ENCODE measurements at places on chromosomes 12 and 14.
A peak's percentile ranks its signal among the peaks of the same experiment; 100 is the strongest.

DNA sequence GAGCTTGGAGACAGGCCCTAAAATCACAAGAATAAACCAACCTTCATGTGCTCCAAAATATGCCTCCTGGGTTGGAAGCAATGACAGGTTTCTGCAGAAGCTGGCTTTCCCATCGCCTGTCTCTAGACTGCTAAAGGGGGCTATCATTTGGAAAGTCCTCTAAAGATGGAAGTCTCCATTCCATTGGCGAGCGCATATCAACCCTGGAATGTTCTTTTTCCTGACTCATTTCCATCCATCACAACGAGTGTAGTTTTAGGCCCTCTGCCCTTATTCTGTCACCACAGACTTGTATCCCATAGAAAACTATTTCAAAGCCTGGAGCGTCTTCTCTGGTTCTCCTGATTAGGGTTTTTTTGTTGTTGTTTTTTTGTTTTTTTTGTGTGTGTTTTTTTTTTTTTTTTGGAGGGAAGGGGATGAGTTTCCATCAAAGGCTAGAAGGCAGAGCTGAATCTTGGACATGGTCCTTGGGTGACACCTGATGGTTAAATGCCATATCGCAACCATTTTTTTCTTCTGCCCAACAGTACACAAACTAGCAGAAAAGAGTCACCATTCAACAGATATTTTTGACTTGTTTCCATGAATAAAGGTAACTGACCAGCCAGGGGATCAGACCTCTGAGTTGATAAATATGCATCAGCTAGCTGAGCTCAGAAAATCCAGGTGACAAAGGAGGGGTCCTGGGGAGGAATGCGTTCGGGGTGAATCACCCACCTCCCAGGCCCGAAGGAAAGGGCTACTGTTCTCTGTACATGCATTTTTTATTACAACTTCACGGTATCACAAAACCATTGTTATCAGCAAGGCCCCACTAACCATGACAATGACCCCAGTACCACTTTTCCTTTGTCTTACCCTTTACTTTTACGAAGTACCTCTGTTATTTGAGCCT lies 40.5 kb downstream of the KCNA5 start:
- no peak for DNase-seq

- DNase-seq: no peak
Observed at GRCh38 chr12:96605684-96606083, 116.3 kb downstream of the CFAP54 start.

GRCh38 chr14:88791629-88792472 lies 902 bp downstream of the EML5 start:
- peak; percentile 73 for DNase-seq

- no peak for DNase-seq
Observed at GRCh38 chr12:49277466-49277865, 12.6 kb downstream of the TUBA1C start.

DNA sequence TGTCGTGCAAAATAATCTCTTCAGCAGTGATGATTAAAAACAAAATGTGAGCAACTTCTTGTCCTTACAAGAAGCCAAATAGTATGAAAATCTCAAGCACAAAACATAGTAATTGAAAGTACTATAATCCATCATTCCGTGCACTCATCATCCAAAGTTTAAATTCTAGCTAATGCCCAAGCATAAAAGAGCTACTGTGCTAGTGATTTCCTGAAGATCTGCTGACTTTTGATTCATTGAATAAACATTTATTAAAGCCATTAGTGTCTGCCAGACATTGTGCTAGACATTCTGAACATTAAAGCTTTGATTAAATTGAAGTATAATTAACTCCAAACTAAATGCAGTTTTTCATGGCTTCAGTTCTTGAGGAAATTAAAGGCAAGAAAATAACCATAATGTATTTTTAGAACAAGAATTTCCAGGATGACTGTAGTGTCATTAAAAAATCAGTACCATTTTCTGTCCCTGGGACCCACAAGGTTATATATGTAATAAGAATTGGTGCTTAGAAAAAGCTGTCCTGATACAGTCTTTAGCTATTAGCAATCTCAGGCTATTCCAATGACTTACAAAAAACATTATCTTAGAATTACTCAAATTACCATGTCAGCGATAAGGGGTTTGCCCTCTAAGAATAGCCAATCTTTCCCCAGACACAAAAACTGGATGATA lies 71.7 kb downstream of the CMAS start:
- no peak for DNase-seq

DNA sequence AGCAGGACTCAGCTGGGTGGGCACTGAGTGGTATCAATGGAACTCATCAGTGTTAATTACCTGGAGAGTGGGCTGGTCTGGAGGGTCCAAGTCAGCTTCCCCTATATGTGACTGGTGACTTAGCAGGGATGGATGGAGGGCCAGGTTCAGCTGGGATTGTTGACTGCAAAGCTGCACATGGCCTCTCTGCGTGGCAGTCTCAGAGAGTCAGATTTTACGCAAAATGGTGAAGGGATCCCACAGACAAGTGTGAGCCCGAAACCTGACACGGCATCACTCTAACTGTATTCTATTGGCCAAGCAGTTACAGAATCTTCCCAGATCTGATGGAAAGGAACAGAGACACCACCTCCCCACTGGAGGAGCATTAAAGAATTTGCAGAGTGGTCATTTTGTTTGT lies 716.0 kb upstream of the TBX3 start:
- no peak for DNase-seq

- DNase-seq: peak; percentile 74
Observed at GRCh38 chr12:116708826-116709756, 28.8 kb downstream of the SPRING1 start.

GRCh38 chr14:54221432-54221803 lies 175.4 kb upstream of the CDKN3 start:
- DNase-seq: no peak

GRCh38 chr12:21989819-21990412 lies 48.7 kb upstream of the ABCC9 start:
- DNase-seq: peak; percentile 6

GRCh38 chr14:61561657-61562276 lies 133.5 kb upstream of the HIF1A start:
- no peak for DNase-seq

GRCh38 chr12:18221726-18222125 lies 39.6 kb upstream of the PIK3C2G start:
- no peak for DNase-seq

- no peak for DNase-seq
Observed at GRCh38 chr14:54686219-54686870, 119.4 kb downstream of the SAMD4A start.

DNA sequence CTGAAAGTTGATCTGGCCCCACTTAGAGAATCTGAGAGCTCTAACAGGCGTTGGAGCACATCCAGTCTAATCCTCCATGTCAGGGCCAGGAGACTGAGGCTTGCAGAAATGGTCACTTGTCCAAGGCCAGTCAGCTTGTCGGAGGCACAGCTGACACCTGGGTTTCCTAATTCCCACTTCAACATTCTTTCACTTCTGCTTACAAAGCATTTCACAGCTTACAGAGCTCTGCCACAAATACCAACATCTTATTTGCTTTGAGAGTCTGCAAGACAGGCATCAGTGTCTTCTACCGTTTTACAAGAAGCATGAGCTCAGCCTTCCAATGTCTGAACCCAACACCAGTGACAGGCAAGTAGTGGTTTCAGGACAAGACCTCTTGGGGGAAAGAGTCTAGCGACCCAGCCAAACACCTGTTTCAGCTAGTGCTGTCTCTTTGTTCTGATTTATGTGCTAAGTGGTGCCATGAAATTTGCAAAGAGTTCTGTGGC lies 31.8 kb downstream of the ISCA2 start:
- DNase-seq: no peak

DNA sequence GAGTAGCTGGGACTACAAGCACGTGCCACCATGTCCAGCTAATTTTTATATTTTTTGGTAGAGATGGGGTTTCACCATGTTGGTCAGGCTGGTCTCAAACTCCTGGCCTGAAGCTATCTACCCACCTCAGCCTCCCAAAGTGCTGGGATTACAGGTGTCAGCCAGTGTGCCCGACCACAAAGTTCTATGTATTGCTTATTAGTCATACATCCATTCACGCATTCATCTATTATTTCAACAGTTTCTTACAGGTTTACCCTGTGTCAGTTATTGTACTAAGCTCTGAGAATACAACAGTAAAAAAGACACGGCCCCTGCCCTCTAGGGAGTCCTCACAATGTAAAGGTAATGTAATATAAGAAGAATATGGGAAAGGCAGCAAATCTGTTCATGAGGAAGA lies 188.9 kb upstream of the BTG1 start:
- DNase-seq: no peak

DNA sequence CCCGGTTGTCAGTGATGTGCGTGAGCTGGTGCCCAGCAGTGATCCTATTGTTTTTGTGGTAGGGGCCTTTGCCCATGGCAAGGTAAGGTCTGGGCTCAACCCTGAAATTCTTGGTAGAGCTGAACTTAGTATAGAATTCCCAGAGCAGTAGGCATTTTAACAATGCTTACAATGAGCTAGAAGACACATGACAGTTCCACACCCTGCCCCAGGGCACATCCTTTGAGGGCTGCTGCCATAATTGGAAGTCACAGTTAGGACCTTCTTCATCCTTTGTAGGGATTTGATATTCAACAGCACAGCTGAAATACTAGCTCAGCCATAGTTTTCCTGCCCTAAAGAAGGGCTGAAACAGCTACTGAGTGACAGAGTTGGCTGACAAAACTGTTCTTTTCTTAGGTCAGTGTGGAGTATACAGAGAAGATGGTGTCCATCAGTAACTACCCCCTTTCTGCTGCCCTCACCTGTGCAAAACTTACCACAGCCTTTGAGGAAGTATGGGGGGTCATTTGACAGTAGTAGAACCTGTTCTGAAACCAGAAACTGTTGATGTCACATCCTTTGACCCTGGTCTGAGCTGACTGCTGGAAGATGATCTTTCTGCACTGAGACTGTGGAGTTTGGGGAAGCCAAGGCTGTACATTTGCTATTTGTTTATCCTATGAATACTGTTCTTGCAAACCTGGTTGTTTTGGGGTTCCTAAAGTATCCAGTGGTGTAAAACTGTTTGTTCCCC lies 4.8 kb downstream of the EMG1 start:
- no peak for DNase-seq

GRCh38 chr12:65646127-65646643 lies 178.1 kb upstream of the HMGA2 start:
- no peak for DNase-seq

DNA sequence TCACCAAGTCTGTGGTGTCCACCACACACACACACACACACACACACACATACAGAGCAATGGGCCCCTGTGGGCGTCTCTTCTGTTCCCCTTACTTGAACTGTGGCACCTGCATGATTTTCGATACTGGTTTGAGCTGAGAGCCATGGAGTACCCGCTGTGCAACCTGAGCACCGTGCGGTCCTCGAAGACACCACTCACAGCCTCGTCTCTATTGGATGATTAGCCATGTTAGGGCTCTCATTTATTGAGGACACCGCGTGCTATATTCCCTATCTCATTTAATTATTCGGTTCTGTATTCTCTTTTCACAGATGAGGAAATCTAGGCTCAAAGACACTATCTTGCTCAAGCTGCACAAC lies 623 bp upstream of the C14orf132 start:
- peak; percentile 70 for DNase-seq

- no peak for DNase-seq
Observed at GRCh38 chr14:96160913-96161310, 43.7 kb upstream of the BDKRB2 start.

GRCh38 chr14:60085085-60085484 lies 6.6 kb upstream of the PCNX4 start:
- no peak for DNase-seq

GRCh38 chr12:69900720-69901131 lies 75.7 kb downstream of the MYRFL start:
- DNase-seq: peak; percentile 52

- DNase-seq: no peak
Observed at GRCh38 chr14:91873471-91874415, 6.4 kb upstream of the TC2N start.

- DNase-seq: no peak
Observed at GRCh38 chr12:56296295-56296694, 3.8 kb downstream of the CS start.

GRCh38 chr12:22529281-22530060 lies 14.9 kb downstream of the C2CD5 start:
- DNase-seq: peak; percentile 14

DNA sequence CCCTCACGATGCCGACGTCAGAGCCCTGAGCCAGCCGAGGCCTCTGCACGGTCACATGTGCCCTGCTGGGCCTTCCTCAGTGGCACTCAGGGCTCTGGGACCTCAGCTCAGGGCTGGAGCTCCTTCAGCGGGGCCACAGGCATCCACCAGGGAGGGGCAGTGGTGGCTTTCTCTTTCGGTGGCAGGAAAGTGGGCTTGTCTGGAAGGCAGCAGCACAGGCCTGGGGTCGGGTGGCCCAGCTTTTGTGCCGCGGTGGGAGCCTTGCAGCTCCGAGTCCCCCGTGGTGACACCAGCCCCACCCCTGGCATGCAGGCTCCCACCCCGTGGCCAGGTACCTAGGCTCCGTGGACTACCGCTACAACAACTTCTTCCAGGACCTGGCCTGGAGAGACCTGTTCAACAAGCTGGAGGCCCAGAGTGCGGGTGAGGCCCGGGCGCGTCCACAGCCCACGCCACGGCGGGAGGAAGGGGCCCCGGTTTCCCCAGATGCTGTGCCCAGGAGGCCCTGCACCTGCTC lies 14.2 kb upstream of the TEX22 start:
- no peak for DNase-seq

DNA sequence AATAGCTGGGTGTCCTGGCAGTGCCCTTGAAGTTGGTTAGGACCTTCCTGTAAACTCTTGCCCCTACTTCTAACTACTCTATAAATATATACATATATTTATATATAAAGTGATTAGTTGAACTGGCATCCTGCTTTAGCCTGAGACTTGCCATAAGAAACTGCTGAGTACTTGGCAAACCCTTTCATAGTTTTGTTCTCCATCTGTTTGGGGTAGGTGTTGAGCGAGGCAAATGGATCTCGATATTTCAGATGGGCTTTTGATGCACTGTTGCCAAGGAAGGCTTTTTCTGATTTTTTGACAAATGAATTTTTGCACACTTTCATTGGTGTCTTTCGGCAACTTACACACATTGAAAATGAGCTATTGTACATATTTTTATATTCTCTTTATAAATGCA lies 10.4 kb downstream of the CALM1 start:
- peak; percentile 17 for DNase-seq

DNA sequence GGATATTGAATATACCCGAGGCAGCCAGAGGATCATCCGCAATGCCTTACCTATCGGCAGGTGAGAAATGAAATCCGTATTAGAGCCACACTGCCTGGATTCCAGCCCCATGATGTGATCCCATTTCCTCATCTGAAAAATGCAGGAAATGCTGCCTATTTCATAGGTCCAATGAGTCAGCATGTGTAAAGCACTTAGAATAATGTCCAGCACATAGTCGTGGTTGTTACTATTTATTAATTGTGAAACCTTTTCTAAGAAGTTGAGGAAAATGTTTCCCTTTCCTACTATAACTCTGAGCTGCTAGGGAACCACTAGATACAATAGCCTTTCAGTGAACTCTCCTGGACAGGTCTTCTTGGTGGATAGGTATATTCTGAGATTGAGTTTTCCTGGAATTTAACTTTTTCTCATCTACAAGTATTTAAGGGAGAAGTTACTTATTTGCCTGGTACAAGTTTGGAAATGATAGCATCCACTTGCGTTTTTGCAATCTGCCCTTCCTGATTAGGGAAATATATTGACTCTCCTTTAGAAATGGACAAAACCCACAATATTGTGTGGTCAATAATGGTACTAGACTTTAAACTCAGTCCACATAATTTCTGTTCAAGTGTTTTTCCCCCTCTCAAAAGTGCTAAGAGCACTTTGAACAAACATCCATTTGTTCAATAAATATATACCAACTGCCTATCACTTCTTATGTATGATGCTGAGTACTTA lies 12.2 kb downstream of the POLR3B start:
- no peak for DNase-seq

All from NCI-H524 (cell line).